ENCODE measurements at places on chromosomes 2 and 18.

- DNase-seq = no peak
Measured at GRCh38 chr2:85961053-85961452, 72.3 kb upstream of the ST3GAL5 start.

DNA sequence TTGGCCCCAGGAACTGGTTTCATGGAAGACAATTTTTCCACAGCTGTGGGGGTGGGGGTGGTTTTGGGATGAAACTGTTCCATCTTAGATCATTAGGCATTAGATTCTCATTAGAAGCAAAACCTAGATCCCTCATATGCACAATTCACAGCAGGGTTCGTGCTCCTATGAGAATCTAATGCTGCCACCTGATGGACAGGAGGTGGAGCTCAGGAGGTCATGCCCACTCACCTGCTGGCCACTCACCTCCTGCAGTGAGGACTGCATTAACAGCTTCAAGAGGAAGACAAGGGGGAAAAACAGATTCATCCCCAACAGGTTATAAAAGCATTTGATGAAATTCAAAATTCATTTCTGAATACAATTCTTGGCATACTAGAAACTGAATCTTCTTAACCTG lies 38.5 kb downstream of the THAP4 start:
- no peak for DNase-seq

DNA sequence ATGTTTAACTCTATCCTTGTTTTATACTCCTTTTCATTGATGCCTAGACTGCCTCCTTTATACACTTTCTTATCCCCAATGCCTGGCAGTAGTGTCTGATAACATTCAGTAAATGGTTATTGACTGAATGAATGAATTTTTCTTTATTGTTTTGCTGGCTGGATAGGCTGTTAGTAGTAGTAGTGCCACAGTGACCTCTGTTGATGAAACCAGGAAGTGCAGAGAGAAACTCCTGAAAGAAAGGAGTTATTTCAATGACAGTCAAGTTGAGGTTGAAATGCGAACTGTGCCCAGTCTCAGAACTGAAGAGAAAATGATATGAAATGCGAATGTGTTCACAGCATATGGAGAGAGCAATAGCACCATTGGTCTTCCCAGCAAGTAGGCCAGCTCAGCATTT lies 26.8 kb upstream of the SLC9A2 start:
- DNase-seq = no peak

GRCh38 chr18:45102126-45102525 lies 421.4 kb downstream of the SETBP1 start:
- DNase-seq = no peak

- DNase-seq = no peak
Measured at GRCh38 chr2:148524519-148524919, 120.0 kb upstream of the EPC2 start.

GRCh38 chr2:66236816-66237802 lies 197.8 kb upstream of the MEIS1 start:
- DNase-seq = no peak

- no peak for DNase-seq
Measured at GRCh38 chr2:209424199-209424701, 403 bp downstream of the MAP2 start.

DNA sequence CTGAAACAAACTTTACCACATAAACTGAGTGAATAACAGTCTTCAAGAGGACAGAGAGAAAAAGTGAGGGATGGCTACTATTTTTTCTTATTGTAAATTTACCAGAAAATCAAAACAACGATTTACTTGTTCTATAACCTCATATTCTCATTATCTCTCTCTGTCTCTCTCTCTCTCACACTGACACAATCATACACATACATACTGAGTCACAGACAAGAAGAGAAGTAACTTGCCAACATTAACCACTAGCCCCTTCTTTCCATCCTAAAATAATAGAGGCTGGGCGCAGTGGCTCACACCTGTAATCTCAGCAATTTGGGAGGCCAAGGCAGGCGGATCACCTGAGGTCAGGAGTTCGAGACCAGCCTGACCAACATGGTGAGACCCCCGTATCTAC lies 18.2 kb downstream of the SATB2 start:
- DNase-seq = no peak

- DNase-seq = no peak
Measured at GRCh38 chr2:198807131-198807530, 650.6 kb downstream of the SATB2 start.

GRCh38 chr2:73516033-73516432 lies 126.2 kb downstream of the NAT8 start:
- DNase-seq = no peak

- DNase-seq = no peak
Measured at GRCh38 chr2:108244667-108245414, 5.1 kb downstream of the SULT1C3 start.

GRCh38 chr2:17813010-17813741 lies 3.1 kb upstream of the MSGN1 start:
- DNase-seq = no peak

DNA sequence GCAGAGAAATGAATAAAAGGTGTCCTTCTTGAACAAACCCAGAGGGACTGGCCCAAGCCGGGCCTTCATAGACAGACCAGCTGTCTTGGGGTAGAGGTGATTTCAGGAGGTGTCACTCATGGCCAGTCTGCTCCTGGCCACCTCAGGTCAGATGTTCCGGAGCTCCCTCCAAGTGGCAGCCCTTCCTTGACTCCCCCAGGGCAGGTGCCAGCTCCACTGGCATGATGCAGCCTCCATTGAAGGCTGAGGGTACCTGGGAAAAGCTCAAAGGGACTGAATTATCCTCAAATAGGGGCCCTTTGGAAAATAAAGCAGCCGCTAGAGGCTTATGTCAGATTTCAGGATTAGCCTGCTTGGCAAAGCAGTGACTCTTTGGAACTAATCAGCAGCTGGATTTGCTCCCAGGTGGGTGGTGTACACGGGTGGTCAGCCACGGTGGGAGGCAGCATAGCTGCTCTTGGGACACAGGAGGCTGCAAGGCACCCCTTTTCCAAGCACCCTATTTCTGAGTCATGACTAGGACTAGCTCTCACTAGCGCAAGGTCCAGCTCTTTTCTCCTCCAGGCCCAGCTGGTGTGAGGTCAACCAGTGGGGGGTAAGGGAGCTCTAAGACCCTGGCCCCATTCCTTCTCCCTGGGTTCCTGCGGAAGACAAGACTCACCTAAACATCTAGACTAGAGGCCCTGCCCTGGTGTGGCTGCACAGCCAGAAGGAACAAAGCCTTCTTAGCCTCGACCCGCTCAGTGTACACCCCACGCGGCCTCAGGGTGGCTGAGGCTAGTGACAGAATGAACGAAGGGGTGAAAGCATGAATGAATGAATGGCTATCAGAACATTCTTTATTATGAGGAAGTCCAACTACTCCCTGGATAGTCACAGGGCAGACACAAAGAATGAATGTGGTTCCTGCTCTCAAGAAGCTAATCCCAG lies 29.3 kb downstream of the HS1BP3 start:
- no peak for DNase-seq

- DNase-seq = no peak
Measured at GRCh38 chr18:28359176-28359575, 182.2 kb upstream of the CDH2 start.

DNA sequence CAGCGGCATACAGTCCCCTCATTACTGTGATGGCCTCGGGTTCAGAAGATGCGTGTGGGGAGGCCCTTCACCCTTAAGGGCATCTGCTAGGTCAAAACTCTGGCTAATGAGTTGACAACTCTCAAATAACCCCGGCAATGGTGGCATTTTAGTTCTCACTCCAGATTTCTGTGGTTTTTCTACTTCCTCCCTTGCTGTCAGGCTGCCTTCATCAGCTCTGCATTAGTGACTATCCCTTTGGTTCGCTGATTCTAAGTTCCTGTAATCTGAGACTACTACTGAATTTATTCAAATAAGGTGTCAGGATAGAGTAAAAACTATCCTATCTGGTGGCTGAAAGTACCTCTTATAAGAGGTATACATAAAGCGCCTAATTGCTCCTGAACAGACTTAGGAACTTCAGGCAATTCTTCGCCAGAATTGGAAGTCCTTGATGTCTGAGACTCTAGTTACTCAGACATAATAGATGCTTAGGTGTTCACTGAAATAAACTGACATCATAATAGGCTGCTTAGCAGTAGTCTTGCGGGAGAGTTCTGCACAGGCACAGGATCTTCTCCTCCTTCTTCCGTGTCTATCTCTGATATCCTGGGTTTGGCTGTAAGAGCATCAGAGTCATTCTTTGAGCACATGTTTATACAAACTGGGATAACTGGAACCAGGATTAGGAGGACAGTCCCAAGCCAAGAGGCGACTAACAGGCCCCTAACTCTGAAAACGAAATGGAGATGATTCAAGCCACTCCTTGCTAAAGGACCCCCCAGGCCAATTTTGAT lies 194.5 kb downstream of the DNER start:
- no peak for DNase-seq

GRCh38 chr18:59697236-59697932 lies at the start of gene CCBE1:
TSS of gene CCBE1 (minus strand) at chr18:59697423.
- no peak for DNase-seq

- DNase-seq = no peak
Measured at GRCh38 chr2:229133155-229133772, 137.8 kb downstream of the PID1 start.

- DNase-seq = no peak
Measured at GRCh38 chr2:107576991-107577390, 249.7 kb upstream of the RGPD4 start.

GRCh38 chr2:202965810-202966460 lies 48.7 kb upstream of the NBEAL1 start:
- no peak for DNase-seq

GRCh38 chr2:37689751-37690150 lies 18.3 kb upstream of the CDC42EP3 start:
- DNase-seq = no peak

DNA sequence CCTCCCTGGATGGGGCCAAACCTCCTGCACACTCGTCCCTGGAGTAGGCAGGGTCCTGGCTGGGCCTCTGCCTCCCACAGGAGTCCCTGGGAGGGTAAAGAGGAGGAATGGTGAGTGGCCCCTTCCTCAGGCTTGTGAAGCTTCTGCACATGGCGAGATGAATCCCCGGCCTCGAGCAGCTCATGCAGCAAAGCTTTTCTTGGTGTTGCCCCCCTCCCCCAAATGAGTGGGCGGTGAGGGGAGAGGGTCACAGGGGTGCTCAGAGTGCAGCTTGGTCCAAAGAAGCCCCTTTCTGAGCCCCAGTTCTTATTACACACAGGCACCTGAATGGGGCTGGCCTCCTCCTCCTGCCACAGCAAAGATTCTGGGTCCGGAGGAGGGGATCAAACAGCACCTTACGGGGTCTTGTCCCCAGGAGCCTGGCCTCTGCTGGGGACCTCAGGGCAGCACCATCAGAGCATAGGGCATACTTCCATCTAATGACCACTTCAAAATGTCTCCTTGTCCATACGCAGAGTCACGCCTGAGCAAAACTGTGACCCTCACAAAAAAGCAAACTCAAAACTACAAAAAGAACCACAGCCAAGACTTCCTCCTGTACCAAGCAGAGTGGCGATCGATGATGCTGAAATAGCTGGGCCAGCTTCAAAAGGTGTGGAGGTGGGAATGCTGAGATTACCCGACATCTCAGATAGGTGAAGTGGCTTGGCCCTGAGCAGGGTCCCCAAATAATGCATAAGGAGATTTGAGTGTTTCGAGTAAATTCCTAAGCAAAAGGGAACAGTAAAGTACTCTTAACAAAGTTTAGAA lies 148.4 kb upstream of the TWIST2 start:
- DNase-seq = no peak

DNA sequence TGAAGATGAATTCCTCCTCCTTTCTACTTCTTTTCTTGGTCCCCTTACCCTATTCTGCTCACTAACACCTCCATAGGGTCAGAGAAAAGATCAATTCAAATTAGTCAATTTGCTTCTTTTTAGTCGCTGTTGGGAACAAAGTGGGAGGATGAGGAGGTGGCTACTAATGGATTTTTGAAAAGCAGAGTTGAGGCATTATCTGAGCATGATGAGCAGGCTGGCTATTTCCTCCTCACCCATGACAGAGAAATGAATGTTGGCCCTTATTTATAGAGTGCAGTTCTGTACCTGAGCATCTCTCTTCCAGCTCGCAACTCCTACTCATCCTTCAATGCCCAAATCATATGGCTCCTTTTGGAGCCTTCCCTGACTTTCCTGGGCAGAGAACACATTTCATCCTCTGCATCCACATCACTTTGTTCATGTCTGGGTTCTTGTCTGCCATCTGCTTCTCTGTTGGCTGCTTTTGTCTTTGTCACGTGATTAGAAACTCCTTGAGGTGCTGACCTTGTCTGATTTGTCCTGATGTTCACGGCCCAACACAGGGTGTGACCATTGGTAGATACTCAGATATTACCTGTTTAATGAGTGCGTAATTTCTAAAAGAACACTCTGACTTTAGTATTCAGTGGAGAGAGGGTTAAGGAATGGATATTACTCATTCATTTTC lies 45.9 kb downstream of the CYRIA start:
- DNase-seq = no peak

DNA sequence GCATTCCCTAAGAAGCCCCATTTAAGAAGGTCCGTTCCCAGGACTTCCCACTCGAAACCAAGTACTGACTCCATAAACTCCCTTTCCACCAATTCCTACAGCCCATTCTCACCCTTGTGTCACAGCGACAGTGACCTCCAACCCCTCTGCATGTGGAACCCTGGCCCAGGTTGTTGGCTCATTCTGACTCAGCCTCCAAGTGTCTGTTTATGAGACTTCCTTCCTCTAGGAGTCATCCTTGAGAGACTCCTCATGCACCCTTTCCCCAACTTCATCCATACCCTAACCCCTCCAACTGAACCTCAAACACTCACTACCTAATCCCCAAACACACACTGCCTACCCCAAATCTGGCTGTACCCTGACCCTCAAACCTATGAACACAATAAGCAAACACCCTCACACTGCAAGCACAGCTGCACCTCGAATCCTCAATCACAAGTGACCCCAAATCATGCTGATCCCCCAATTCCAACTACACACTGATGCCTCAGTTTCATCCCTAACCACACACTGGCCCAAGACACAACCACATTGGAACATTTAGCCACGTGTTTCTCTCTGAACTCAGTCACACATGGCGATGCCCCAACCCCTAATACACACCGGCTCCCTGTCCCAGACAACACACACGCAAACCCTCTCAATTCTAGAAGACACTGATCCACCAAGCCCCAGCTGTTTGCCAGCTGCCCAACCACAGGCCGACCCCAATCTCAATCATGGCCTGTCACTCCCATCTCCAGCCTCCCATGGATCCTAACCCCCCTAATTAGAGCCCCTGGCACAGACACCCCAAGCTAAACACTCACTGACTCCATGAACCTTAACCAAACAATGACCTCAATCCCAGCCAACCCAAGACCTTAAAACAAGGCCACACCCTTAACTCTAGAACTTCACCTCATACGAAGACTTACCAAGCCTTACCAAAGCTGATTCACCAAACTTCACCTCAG lies 219.6 kb downstream of the CYP26B1 start:
- DNase-seq = no peak

GRCh38 chr2:234673961-234674759 lies 177.3 kb upstream of the ARL4C start:
- no peak for DNase-seq

All from activated CD8-positive, alpha-beta memory T cell treated with anti-CD3 and anti-CD28 coated beads for 4 hours (primary cell).